ENCODE measurements at places on chromosomes 7 and 10. TPM values are rescaled to one million over a fixed set of nuclear protein-coding genes. Genes with fewer than 3 reads are reported as not detected.

CLEC2L gene
- not detected for total RNA-seq

FRAT1 gene
- 1.5 TPM for total RNA-seq

ZNF680 gene
- 12.1 TPM for total RNA-seq

NAT16 gene
- total RNA-seq = not detected

SLC18A3 gene
- not detected for total RNA-seq

NKX1-2 gene
- total RNA-seq = not detected

CPXM2 gene
- total RNA-seq = not detected

TUBGCP2 gene
- total RNA-seq = 47.8 TPM

METTL27 gene
- total RNA-seq = 0.76 TPM

PDK4 gene
- not detected for total RNA-seq

ITPRID1 gene
- total RNA-seq = not detected

GALNT17 gene
- not detected for total RNA-seq

PAX2 gene
- not detected for total RNA-seq

NRCAM gene
- total RNA-seq = not detected

GRM3 gene
- not detected for total RNA-seq

BICC1 gene
- total RNA-seq = 0.05 TPM

OR6B1 gene
- total RNA-seq = not detected

ANKRD61 gene
- 0.26 TPM for total RNA-seq

ANKRD30A gene
- not detected for total RNA-seq

Data from activated T-helper 17 cell treated with anti-CD3 and anti-CD28 coated beads, Interleukin-2, amount 50 U/mL, for 72 hours (primary cell).